ENCODE measurements at places on chromosomes 3 and 15.

GRCh38 chr3:168162172-168162571 is 66.4 kb upstream of the GOLIM4 start:
- DNase-seq, result no peak

GRCh38 chr15:51737522-51738305 is at the start of gene LYSMD2:
Gene LYSMD2 (minus strand): TSS chr15:51737655. CDS start chr15:51737622, 33 bp downstream.
- DNase-seq, result peak; percentile 80

GRCh38 chr3:180018543-180018942 is 18.2 kb downstream of the PEX5L start:
- no peak for DNase-seq

- no peak for DNase-seq
Observed at GRCh38 chr3:150351398-150351797, 56.7 kb upstream of the TSC22D2 start.
